ENCODE measurements at places on chromosomes 1 and 21.
A peak's percentile ranks its signal among the peaks of the same experiment; 100 is the strongest.

DNA sequence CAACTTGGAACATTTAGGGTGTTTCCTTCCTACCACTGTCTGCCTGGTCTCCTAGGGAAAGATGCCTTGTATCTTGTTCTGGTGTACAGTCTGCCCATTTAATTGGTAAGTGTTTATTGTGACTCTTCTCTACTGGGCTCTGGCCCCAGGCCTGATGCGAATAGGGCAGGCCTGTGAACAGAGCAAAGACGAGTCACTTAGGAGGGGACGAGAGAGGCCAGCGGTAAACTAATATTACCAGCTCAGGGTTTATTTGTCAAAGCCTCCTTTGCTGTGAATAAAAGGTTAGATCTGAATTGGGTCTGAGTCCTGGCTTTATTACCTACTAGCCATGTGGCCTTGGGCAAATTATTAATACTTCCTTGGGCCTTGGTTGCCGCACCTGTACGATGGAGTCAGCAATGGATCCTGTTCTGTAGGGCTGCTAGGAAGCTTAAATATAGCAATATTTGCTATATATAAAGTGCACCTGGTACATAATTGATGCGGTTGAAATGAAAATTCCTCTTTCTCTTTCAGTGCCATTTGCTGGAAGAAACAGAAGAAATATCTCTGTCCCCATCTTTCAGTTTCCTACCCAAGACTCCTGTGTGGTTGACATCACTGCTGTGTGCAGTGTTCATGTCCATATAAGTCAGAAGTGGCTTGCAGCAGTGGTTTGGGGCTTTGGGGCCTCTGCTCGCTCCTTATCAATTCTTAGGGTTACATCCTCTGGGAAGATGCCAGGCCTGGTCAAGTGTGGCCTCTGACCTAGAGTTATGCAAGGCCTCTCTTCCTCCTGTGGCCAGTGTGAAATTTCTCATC is 32.4 kb downstream of the MAPKAPK2 start:
- DNase-seq: no peak

- no peak for DNase-seq
Observed at GRCh38 chr1:179770887-179771502, 27.9 kb downstream of the FAM163A start.

GRCh38 chr1:28813931-28814465 is 2.0 kb downstream of the OPRD1 start:
- DNase-seq: no peak

- DNase-seq: peak; percentile 61
Observed at GRCh38 chr1:215118081-215118480, 35.5 kb downstream of the KCNK2 start.

- DNase-seq: no peak
Observed at GRCh38 chr1:162976628-162977027, 92.5 kb upstream of the RGS4 start.

GRCh38 chr1:54721719-54722118 is 6.1 kb downstream of the TTC4 start:
- DNase-seq: no peak

DNA sequence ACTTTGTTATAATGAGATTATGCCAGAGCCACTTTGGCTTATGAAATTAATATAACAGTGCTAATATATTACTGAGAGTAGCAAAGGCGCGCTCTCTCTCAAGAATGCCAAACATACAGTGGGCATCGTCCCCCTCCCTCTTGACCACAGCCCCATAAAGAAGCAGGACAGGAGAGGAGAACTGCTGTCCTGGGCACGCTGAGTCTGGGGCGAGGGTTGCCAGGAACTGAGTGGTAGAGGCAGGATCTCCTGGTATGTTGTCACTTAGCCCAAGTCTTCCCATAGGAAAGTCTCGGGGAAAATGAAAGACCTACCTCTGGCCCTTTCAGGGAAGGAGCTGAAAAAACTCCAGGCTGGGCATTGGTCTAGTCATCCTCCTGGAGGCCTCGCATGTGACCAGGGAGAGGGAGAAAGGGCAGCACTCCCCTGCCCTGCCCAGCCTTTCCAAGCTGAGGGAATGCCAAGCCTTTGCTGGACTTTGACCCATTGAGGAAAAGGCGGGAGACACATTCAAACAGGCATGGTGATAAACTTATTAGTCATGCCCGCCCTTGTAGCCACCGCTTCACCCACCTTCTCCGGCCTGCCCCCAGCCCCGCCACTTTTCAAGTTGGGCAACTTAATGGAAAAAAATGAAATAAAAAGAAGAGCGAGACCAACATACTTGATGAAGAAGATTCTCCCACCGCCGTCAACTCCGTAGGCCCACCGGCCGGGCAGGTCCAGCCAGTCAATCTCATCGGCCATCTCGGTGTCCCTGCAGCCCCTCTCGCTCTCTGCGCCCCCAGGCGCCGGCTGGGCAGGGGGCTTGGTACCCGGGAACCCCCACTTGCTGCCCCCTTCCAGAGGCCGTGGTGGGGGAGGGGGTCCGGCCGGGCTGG is 17.4 kb upstream of the PLEKHA6 start:
- DNase-seq: no peak

DNA sequence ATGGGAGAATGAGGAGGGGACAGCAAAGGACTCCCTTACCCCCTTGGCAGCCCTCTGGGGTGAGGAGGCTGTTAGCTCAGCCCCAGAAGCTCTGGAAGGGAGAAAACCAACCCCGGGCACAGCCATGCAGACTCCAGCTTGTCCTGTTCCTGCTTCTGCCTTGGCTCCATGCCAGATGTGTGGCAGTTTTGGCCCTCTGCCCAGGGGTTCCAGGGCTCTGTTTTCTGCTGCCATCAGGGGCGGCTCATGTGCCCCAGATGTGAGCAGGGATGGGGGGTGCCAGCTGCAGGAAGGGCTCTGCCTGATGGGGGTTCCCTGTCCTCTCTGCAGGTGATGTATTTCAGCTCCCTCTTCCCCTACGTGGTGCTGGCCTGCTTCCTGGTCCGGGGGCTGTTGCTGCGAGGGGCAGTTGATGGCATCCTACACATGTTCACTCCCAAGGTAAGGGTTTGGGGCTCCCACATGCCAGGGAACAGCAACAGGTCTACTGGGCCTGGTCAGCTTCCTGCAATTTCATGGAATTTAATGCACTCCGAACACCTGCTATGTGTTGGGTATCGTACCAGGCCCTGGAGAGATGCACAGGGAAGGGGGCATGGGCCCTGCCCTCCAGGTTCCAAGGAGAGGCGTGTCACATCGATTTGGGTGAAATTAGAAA is 26.1 kb downstream of the SLC6A17 start:
- no peak for DNase-seq

- no peak for DNase-seq
Observed at GRCh38 chr1:213335084-213335483, 284.0 kb downstream of the RPS6KC1 start.

DNA sequence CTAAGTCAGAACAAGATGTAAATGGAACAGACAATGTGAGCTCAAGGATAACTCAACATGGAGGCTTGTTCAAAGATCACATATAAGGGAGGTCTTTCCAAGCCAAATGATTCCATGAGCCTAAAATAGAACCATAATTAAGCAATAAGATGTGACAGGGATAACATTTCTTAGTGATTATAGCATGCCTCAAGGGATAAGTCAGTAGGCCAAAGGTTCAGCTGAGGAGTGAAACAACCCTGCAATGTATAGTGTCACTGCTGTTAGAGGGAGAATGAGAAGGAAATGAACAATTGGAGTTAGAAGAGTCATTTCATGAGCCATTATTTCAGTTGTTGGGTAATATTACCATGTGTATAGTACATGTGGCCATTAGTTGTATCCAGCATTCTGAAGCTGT is 25.0 kb downstream of the GORAB start:
- DNase-seq: peak; percentile 84

- DNase-seq: no peak
Observed at GRCh38 chr21:14762327-14762726, 216.2 kb upstream of the SAMSN1 start.

- no peak for DNase-seq
Observed at GRCh38 chr1:44250068-44250781, 37.0 kb downstream of the DMAP1 start.

GRCh38 chr1:108125312-108126138 is 74.6 kb downstream of the SLC25A24 start:
- DNase-seq: peak; percentile 72

DNA sequence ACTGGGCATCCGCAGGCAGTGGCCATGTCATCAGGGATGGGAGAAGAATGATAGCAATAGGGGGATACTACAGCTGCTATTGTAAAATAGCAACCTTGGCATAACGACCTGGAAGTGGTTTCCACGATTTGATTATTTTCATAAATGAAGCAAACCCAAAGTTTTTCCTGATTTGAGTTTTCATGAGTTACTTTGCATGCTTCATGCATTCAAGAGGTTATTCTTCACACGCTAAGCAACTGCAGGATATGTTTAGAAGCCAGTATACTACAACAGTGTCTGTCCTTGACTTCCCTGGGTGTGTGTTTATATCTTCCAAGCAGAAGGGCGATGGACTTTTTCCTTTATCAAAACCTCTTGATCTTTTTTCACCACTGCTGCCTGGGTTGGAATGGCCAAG is 281.1 kb upstream of the DUSP10 start:
- DNase-seq: no peak

DNA sequence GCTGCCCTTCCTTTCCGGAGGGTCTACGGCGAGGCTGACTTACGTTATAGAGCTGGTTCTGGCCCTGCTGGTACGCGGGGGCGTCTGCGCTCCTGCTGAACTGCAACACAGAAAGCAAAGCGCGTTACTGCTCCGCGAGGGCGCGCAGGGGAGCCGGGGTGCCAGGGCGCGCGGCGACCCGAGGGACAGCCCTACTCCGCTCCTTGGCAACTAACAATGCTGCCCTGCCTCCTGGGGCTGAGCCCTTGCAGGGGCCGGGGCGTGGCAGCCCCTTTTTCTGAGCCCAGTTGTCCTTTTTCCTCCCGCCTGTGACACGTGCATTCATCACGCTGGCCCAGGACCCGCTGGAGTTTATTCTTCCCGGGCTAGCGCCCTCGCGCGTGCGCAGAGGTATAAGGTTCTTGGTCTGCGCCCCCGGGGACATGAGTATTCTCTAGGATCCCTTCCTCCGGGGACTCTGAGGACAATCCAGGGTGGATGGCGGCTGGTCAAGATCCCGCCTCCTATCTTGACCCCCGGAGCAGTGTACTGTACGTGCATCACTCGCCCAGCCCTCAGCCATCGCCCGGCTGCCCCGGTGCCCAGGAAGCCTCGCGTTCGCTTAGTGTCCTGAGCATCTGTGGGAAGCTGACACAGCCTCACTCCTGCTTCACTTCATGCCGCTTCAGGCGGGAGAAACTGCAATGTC is 78.9 kb downstream of the CD247 start:
- DNase-seq: peak; percentile 44

- DNase-seq: no peak
Observed at GRCh38 chr1:38293567-38293966, 247.0 kb upstream of the POU3F1 start.

DNA sequence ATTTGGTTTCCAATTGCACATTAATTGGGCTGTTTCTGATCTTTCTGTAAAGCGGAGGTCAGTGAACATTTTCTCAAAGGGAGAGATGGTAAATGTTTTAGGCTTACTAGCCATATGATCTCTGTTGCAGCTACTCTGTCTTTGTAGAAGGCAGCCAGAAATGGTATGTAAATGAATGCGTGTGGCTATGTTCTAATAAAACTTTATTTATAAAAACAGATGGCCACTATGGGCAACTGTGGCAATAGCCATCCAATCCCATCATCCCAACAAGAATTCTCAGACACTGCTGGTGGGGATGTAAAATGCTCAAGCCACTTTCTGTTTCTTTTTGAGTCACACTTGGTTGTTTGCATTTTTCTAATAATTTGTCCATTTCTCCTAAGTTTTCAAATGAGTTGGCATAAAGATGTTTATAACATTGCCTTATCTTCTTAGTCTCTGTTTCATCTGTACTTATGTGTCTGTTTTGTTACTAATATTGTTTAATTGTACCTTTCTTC is 448.8 kb upstream of the VAMP3 start:
- DNase-seq: no peak

DNA sequence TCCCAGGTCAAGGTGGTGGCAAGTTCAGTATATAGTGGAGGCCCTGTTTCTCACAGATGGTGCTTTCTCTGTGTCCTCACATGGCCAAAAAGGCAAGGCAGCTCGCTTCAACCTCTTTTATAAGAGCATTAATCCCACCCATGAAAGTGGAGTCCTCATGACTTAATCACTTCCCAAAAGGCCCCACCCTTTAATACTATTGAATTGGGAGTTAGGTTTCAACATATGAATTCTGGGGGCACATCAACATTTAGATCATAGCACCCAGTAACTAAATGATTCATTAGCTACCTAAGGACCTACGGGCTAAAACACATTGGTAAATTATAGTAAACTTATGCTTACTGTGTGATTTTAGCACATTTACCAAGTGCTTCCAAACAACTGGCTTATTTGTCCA is 317.9 kb downstream of the LTN1 start:
- DNase-seq: no peak

All from fibroblast of skin of right biceps (primary cell).